ENCODE measurements at places on chromosomes 5 and 9.

DNA sequence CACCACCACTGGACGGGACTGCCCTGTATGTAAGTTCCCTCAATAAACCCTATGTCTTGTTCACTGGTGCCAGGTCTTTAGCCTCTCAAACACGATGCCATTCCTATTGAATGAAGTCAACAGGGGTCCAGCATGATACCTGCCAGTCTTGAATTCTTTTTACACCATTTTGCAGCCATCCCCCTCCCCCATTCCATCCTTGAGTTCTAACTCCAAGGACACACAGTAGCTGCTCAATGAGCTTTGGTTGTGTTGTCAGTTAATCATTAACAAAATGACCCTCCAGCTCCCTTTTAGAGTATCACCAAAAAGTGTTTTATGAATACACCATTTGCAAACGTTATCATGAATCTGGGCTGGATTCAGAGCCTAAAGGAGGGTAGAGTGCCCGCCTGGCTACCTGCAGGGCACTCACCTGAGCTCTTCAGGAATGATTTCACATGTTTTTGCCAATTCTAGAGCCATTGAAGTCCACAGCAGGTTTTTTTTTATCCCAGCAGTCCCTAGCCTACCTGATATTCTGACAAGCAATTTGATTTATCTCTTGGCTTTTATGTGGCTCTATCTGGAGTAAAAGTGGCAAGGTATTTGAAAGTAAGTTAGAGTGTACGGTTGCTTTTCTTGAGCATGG is 271.8 kb downstream of the SMARCA2 start:
- no peak for DNase-seq

DNA sequence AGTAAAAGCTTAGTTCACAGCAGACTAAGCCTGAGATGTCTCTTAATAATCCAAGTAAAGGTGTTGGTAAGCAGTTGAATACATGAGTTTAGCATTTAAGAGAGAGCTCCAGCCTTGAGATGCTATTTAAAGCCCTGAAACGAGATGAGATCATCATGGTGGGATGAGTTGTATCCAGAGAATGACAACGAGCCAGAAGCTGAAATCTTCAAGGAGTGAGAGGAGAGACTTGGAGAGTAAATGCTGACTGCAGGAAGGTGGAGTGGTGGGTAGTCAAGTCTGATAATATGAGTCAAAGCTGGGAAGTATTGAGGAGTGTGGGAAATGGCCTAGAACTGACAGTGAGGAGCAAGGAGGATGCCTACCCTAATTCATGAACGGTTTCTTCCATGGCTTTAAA is 53.7 kb downstream of the PLAC8L1 start:
- no peak for DNase-seq

- no peak for DNase-seq
Measured at GRCh38 chr5:154406826-154407225, 39.0 kb upstream of the SAP30L start.

DNA sequence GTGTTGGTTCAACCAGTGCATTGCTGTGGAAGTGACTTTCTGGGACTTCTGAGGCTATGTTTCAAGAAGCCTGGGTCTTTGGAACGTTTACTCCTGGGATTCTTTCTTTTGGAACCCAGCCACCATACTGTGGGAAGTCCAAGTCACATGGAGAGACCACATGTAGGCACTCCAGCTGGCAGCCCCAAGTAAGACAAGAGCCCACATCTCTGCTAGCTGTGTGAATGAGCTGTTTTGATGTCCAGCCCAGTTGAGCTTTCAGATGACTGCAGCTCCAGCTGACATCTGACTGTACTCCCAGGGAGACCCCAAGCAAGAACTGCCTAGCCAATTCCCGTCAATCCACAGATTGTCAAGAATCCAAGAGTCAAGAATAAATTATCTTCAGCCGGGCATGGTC is 60.1 kb upstream of the SPATA31D4 start:
- no peak for DNase-seq

GRCh38 chr5:39822020-39822419 is 397.2 kb upstream of the DAB2 start:
- no peak for DNase-seq

- DNase-seq = no peak
Measured at GRCh38 chr5:81402192-81402930, 8.4 kb upstream of the ACOT12 start.

DNA sequence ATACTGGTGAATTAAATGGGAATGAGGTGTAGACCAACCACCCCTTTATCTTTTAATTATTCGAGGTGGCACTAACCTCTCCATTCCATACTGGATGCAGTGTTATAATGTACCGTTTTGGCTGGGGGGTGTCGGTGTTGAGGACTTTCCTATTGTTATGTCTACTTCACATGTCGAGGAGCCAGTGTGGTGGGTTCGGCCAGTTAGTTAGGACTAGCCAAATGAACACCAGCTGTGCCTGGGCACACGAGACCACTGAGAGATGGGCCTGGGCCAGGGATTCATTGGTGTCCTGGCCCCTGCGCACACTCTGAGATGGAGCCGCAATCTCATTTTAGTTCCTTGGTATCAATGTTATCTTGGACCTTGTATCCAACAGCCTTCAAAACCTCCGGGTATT is 186.2 kb downstream of the CACNA1B start:
- DNase-seq = no peak

GRCh38 chr9:110007477-110008270 is 200.3 kb downstream of the C9orf152 start:
- no peak for DNase-seq

- no peak for DNase-seq
Measured at GRCh38 chr5:134525683-134526482, 413 bp downstream of the JADE2 start.

GRCh38 chr9:133845440-133845839 is 107.3 kb upstream of the SARDH start:
- no peak for DNase-seq

DNA sequence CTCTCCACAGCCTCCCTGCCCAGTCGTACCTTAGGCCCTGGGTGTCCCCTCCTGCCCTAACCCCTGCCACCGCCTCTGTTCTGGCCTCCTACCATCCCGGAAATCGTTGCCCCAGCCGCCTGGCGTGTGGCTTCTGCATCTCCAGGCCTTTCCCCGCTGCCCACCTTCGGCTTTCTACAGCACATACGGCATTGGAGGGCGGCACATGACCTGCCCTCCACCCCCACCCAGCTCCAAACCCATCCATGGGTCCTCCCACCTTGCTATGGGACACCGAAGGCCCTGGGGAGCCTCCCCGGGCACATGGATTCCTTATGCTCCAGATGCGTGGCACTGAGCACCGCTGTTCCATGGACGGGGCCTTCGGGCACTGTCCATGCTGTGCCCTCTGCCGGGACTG is 32.0 kb downstream of the FGF18 start:
- DNase-seq = no peak

GRCh38 chr5:80713631-80714030 is 58.8 kb upstream of the DHFR start:
- DNase-seq = no peak

DNA sequence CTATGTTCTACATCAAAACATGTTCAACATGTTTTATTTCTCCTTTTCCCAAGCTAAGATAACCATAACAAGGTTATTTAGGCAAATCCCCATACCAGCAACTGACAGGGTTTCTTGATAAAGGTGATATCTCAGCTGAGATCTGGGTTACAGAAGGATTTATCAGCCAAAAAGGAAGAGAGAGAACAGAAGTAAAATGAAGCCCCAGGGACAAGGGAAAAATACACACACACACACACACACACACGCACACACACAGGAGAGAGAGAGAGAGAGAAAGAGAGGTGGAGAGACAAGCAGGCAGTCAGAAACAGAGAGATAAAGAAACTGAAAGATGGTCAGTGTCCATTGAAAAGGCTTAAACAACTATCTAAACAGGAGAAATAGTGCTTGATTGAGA is 19.7 kb upstream of the MLLT3 start:
- DNase-seq = no peak

DNA sequence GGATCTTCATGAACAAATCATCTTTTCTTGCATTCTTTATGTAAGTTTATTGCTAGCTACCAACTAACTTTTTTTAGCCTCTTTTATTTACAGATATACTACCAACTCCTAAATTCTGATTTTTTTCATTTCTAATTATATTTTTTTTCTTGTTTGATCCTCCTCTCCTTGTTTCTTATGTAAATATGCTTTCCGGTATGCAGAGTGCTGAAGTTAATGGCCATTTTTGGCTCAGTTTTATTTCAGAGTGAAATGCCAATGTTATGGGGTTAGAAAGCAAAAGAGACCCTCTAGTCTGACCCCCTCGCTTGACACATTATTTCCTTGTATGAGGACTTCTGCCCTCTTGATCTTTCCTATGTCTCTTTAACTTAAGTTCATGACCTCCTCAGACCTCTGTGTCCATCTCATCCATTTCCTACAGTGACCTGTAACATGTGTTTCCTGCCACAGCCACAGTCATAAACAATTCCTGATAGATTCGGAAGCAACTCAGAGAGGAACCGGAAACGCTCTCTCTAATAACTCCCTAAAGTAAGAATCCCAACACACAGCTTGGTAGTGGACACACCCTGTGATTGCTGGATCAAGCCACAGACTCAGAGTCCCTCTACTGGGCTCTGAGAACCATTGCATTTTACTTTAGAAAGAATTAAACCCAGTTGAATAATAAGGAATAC is 42.9 kb upstream of the AFAP1L1 start:
- no peak for DNase-seq

DNA sequence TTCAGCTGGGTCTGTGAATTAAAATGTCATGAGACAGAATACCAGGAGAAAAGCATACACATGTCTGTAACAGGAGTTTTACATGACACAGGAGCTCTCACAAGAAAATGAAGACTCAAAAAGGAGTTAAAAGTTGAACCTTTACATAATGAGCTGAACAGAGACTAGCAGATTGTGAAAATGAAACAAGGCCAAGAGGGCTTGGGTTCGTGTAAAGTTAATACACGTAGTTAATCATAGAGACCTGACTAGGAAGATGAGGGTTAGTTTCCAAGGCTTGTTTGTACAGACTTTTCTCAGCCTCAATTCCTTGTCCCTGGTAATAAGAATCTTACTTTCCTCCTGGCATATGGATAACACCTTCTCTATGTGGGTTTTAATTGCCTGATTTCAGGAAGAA is 1294.0 kb downstream of the MAT2B start:
- no peak for DNase-seq

- DNase-seq = no peak
Measured at GRCh38 chr9:78300209-78300608, 3.3 kb downstream of the PSAT1 start.

- DNase-seq = no peak
Measured at GRCh38 chr9:96519787-96520186, 69.8 kb downstream of the HABP4 start.

DNA sequence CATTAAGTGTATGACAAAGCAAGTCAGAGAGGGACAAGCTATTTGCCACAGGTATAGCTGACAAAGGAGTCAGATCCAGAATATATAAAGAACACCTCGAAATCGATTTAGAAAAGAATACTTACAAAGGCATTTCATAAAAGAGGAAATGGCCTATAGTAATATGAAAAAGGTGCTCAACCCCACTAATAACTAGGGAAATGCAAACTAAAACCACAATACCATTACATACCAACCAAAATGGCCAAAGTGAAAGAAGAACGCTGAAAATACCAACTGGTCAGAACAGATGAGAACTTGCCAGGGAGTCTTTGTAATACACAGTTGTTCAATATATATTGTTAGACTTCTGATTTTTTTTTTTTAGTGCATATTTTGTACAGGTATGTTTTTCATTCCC is 152.9 kb downstream of the CDC42SE2 start:
- DNase-seq = no peak

GRCh38 chr5:107320846-107321245 is 349.9 kb downstream of the EFNA5 start:
- no peak for DNase-seq

DNA sequence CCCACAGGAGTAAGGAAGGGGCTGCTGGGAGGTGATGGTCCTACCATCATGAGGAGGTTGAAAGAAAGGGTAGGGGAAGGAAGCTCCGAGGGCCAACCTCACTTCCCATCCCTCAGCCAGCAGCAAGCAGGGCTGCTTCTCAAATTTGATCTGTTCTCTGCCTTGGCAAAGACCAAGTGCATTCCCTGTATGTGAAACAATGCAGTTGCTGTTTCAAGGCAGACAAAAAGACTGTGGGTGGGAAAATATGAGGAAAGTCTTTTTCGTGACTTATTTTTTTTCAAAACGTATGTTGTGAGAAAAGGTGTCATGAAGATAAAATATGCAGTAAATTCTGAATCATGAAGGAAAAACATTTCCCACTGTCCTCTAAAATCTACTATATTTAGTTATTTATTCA is 165.9 kb downstream of the ARSB start:
- DNase-seq = no peak

DNA sequence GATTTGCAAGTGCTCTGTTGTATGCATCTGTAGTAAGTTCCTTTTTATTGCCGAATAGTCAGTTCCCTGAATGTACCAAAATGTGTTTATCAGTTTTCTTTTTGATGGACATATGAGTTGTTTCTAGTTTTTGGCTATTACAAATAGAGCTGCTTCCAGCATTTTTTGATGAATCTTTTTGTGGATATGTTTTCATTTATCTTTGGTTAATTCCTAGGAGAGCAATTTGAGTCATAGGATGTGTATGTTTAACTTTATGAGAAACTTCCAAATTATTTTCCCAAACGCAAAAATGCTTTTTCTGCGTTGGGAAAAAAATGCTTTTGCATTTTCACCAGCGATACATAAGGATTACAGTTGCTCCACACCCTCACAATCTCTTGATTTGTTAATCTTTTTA is 287.7 kb downstream of the FER start:
- DNase-seq = no peak
